ENCODE measurements at places on chromosomes 2 and 18.

DNA sequence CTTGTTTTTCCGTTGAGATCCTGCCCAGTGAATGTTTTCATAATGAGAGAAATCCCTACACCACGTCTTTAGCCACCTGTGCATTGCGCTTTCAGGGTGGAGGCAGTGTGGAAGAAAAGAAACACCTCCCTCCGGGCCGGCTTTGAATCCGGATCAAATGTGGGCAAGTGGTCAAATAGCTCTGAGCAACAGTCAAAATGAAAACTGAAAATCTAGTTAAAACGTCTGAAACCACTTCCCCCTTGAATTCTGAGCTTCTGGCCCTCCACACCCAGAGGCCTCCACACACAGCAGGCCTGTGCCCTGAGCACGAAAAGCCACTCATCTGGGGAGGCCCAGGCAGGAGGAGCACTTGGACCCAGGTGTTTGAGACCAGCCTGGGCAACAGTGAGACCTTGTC is 263.6 kb upstream of the SALL3 start:
- no peak for DNase-seq

DNA sequence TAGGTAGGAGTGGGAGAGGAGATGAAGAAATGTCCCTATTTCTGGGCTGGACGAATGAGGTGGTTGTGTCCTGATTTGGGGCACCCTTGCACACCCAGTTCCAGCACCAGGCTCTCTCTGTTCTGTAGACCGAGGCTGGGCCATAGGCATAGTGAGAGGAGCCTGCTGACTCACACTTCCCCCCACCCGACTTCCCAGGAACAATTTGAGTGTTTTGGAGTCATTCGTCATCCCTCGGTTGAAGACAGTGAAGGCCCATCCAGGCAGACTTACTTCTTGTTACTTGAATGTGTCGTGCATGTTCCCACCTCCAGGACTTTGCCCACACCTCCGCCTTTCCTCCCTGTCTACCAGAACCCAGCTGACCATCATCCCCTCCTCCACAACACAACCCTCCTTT is 179.1 kb downstream of the HAUS1 start:
- no peak for DNase-seq

GRCh38 chr2:126886211-126886915 is 12.3 kb upstream of the TEX51 start:
- DNase-seq = no peak

- no peak for DNase-seq
Observed at GRCh38 chr2:190458352-190459107, 50.4 kb downstream of the MFSD6 start.

GRCh38 chr2:48272199-48272598 is 257.8 kb upstream of the STON1 start:
- DNase-seq = no peak

DNA sequence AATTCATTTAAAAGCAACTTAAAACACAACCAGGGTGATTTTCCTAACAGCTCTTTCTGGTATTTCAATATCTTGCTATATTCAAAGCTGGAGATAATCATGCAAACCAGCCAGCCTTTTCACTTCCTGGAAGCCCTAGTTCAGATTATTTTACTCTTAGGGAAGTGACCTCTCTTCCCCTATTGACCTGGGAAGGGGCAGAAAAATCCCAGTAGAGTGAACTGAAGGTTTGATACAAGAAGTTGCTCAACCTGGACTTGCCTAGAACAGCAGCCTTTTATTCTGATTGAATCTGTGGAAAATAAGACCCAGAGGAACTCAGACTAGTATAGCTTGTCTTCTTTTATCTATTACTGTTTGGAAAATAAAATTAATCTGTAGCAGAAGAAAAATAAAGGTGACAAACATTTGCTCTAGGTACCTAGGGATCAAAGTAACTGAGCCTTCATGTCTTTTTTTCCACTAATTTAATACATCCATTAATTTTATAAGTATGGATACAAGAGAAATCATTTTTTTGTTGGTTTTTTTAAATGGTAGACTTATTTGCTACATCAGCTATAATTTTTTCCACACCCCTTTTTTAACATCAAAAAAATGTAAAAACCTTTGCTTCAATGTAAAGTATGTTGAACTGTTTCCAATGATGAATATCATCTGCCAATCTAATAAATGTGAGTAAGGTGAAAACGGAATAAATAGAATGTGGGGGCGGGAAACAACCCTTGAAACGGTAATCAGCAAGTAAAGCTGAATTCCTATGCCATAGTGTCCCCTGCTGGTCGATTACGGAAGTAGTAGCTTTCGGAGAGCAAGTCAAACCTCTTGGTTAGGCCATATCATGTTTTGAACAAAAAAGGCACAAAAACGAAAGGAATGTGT is 629.9 kb downstream of the NRXN1 start:
- DNase-seq = peak; percentile 72

- DNase-seq = no peak
Observed at GRCh38 chr2:144578099-144578498, 58.2 kb upstream of the ZEB2 start.

GRCh38 chr2:100470898-100471514 is 724 bp downstream of the NMS start:
- DNase-seq = no peak

- no peak for DNase-seq
Observed at GRCh38 chr2:8501061-8501720, 180.7 kb upstream of the ID2 start.

- DNase-seq = no peak
Observed at GRCh38 chr2:181334158-181334826, 122.9 kb upstream of the ITGA4 start.

All from NCI-H526 (cell line).